ENCODE measurements at places on chromosomes 1 and 21. TPM values are rescaled to one million over a fixed set of nuclear protein-coding genes. Genes with fewer than 3 reads are reported as not detected.

FCRL1 gene
- not detected for polyA plus RNA-seq

MYCL gene
- 3.3 TPM for polyA plus RNA-seq

KRTAP10-11 gene
- polyA plus RNA-seq: not detected

KLHDC8A gene
- polyA plus RNA-seq: not detected

XCL2 gene
- not detected for polyA plus RNA-seq

OR2T35 gene
- not detected for polyA plus RNA-seq

RBM11 gene
- 0.35 TPM for polyA plus RNA-seq

SPRR3 gene
- polyA plus RNA-seq: 0.22 TPM

SEC16B gene
- polyA plus RNA-seq: 0.16 TPM

RGS8 gene
- not detected for polyA plus RNA-seq

LCE5A gene
- polyA plus RNA-seq: not detected

PPP2R5A gene
- polyA plus RNA-seq: 15.2 TPM

LCE3D gene
- polyA plus RNA-seq: 9.3 TPM

FCRLA gene
- 0.45 TPM for polyA plus RNA-seq

RNF186 gene
- not detected for polyA plus RNA-seq

DUSP10 gene
- 7.3 TPM for polyA plus RNA-seq

KIF1B gene
- polyA plus RNA-seq: 4.5 TPM

LORICRIN gene
- polyA plus RNA-seq: 0.03 TPM

SLC25A34 gene
- polyA plus RNA-seq: 0.25 TPM

SPATA46 gene
- polyA plus RNA-seq: not detected

AADACL3 gene
- not detected for polyA plus RNA-seq

SNX7 gene
- polyA plus RNA-seq: 38.3 TPM

ANKRD35 gene
- polyA plus RNA-seq: 0.26 TPM

PRDX6 gene
- polyA plus RNA-seq: 233 TPM

RPL22 gene
- 724 TPM for polyA plus RNA-seq

SEMA4A gene
- 9.3 TPM for polyA plus RNA-seq

SPRR5 gene
- 0.22 TPM for polyA plus RNA-seq

FOXD3 gene
- not detected for polyA plus RNA-seq

PYHIN1 gene
- 0.03 TPM for polyA plus RNA-seq

FAM229A gene
- 0.42 TPM for polyA plus RNA-seq

CLCA1 gene
- polyA plus RNA-seq: not detected

NGF gene
- 2.4 TPM for polyA plus RNA-seq

RYR2 gene
- polyA plus RNA-seq: not detected

SMPDL3B gene
- 0.63 TPM for polyA plus RNA-seq

ST6GALNAC5 gene
- 8.0 TPM for polyA plus RNA-seq

TMPRSS15 gene
- polyA plus RNA-seq: not detected

CRP gene
- polyA plus RNA-seq: not detected

EXTL1 gene
- 0.02 TPM for polyA plus RNA-seq

KCNA2 gene
- polyA plus RNA-seq: not detected

FMO2 gene
- not detected for polyA plus RNA-seq

Measured in foreskin keratinocyte (primary cell).